ENCODE measurements at places on chromosomes 1 and 21.

GRCh38 chr1:227776331-227776771, 39.1 kb upstream of the PRSS38 start:
- no peak for DNase-seq

GRCh38 chr1:219542828-219543518, 69.9 kb downstream of the ZC3H11B start:
- DNase-seq: no peak

DNA sequence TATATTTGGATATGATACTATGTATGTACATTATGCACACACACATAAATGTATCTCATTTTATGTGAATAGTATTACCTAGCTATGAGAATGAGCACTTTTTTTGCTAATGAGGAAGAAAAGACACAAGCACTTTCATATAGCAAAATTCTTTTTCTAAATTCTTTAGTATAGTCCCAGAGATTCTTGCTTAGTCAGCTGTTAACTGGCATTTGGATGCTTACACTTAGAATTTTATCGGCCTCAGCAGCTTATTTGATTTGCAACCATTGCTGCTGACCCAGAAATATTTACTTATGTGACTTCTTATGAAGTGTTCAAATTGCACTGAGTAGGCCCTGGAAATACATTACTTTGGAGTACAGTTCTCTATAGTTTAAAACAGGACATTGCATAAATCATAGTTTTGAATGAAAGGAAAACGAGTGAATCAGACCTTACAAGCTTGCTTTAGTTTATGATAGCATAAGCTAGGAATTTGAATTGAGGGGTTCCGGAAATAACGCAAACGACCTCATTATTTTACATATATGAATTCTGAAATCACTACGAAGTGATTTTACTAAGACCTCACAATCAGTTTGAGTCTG, 653.9 kb upstream of the NEGR1 start:
- DNase-seq: no peak

- DNase-seq: peak; percentile 75
These were observed 10.9 kb upstream of the SESN2 start for GRCh38 chr1:28248273-28249012.

GRCh38 chr1:236101233-236102200, 36.6 kb upstream of the NID1 start:
- no peak for DNase-seq

- DNase-seq: peak; percentile 42
These were observed 73.0 kb upstream of the IFFO2 start for GRCh38 chr1:19029191-19030085.

- DNase-seq: no peak
These were observed 13.5 kb downstream of the TIE1 start for GRCh38 chr1:43314233-43314632.

DNA sequence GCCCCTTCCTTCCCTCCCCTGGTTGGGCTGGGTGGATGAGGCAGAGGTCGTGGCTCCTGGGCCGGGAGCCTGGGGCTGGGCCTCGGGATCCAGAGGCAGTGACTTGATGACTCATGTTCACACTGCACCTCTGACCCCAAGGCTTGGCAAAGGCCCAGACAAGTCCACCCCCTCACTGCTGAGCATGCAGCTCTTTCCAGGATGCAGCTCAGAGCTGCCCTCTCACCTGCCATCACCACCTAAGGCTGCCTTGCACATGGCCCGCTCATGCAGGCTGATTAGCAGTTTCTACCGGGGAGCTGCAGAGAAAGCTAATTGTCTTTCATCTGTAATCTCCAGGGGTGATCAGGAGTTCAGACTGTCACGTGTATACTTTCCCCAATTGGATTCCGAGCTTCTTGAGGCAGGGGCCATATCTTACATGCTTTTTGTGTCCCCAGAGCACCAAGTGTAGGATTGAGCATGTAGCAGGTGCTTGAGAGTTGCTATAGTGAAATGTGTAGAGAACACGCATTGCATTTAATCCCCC, 62.1 kb downstream of the LRRN2 start:
- peak; percentile 76 for DNase-seq

DNA sequence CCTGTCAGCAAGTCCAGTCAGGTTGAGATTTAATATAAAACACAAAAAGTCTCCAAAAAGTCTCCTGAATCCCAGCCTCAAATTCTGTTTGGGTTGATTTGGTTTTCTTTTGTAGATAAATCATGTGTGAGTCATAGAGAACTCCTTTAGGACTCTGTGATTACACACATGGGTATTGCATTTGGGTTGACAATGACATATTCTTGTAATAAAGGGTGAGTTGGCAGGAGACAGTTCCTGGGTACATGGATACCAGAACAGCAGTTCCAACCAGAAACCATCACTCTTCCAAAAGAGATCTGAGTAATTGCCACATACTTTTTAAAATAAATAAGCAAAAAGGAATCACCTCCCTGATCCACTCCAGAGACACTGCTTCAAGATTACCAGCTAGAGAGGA, 8.9 kb downstream of the CR2 start:
- no peak for DNase-seq

GRCh38 chr1:24535021-24535424, 20.9 kb upstream of the NCMAP start:
- DNase-seq: no peak

- no peak for DNase-seq
These were observed 81.6 kb downstream of the PAX7 start for GRCh38 chr1:18712252-18712600.

DNA sequence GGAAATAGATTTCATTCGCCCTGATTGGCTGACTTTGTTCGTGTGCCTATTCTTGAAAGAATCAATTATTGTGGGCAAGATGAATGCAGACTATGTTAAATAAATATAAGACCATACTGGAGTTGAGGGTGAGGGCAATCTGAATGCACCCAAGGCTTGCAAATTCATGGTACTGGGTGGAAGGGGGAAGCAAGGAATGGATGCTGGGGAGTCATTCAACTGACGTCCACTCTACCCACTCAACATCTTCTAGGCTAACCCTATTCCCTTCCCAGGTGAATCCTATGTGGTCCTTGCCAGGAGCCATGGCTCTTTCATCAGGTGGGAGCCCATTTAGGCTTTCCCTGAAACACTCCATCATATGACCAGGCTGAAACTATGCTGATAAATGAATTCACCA, 5.7 kb upstream of the CYP4B1 start:
- DNase-seq: no peak

- DNase-seq: no peak
These were observed 88.4 kb downstream of the VWA5B1 start for GRCh38 chr1:20379075-20379474.

DNA sequence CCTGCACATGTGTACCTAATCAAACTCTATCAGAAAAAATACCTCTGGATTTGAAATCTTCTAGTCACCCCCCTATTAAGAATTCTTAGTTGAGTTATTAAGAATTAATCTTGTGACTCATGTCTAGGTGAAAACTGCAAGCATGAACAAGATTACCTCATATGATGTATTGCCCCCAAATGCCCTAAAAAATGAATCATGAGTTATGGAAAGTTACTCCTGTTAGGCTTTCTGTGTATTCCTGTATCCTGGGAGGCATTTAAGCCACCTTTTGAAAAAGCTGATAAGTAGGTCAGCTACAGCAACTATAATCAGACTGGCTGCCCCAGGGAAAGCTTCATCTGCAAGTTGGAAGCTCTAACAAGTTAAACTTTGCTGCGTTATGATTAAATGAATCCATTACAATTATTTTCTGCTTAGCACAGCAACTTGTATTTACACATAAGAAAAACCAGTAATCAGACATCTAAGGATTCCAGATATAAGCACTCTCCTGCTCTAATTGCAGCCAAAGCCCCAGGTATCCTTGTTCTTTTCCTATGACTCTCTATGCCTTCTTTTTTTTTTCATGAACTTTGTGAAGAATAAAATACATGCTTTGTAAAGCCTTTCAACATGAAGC, 147.7 kb downstream of the NTPCR start:
- no peak for DNase-seq

DNA sequence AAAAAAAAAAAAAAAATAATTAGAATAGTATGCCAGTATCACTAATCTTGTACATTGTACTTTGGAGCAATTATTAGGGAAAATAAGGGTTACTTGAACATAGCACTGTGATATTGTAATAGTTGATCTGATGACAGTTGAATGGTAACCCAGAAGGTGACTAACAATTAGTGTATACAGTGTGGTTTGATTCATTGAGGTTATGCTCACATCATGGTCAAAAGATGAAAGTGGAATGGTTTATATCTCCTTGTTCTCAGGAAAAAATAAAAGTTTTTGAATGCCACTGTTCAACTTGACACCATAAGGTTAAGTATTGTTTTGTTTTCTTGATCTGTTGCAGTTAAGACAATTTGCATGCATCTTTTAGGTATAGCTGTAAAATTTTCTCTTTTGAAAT, 87.0 kb downstream of the GPR52 start:
- no peak for DNase-seq

GRCh38 chr1:199808110-199808870, 219.2 kb upstream of the NR5A2 start:
- DNase-seq: peak; percentile 21

GRCh38 chr1:117284399-117285215, 73.9 kb upstream of the VTCN1 start:
- DNase-seq: peak; percentile 81

- no peak for DNase-seq
These were observed 288.5 kb upstream of the POU3F1 start for GRCh38 chr1:38334930-38335592.

- DNase-seq: no peak
These were observed 337.1 kb downstream of the SIPA1L2 start for GRCh38 chr1:232292818-232293217.

- DNase-seq: no peak
These were observed 161.5 kb upstream of the LRRC7 start for GRCh38 chr1:69406244-69406643.

DNA sequence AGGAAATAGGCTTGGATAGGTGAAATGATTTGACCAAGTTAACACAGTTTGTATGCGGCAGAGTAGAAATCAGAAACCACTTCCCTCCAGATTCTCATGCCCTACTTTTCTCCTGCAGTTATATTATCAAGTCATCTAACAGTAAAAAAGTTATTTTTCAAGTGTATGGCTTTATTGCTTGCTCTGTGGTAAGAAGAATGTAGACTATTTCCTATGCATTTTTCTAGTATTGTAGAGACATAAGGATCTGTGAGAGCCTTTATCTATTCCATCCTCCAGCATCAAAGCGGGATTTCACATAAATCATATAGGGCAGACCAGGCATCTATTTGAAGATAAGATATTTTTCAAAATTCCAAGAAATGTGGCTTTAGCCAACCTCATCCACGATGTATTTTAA, 208.5 kb downstream of the TTLL7 start:
- no peak for DNase-seq

DNA sequence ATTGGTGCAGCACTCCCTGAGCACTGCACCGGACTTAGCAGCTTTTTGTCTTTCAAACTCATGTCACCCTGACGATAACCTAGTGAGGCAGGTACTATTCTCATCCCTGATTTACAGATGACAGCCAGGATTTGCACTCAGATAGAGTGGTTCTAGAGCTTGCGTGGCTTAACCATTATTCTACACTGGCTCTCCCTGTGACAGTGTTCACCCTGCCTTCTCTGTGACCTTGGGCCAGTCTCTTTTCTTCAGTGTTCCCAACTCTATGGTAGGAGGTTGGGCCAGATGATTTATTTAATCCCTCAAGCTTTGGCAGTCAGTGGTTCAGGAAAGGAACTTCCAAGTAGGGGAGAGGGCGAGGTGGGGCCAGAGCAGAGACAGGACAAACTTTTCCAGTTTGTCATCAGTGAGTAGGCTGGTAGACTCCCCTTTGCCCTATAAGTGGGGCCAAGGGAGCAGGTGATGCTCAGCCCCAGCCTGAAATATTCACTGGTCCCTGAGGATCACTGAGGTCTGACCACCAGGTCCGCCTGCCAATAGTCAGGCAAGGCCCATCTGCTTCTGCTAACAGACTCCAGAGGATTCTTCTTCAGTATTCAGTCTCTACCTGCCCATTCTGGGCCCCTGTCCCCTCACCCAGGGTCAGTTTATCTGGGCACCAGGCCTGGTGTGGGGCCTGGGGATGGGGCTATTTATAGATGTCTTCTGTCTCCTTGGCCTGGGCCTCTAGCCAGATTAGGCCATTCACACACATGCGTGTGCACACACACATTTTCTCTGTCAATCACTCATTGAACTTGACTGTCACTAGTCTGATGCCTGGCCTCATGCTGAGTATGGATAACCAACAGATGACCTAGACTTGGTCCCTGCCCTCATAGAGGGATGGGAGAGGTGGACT, 8.8 kb upstream of the FABP3 start:
- DNase-seq: no peak

- no peak for DNase-seq
These were observed 99.9 kb upstream of the TIAM1 start for GRCh38 chr21:31443736-31444521.

DNA sequence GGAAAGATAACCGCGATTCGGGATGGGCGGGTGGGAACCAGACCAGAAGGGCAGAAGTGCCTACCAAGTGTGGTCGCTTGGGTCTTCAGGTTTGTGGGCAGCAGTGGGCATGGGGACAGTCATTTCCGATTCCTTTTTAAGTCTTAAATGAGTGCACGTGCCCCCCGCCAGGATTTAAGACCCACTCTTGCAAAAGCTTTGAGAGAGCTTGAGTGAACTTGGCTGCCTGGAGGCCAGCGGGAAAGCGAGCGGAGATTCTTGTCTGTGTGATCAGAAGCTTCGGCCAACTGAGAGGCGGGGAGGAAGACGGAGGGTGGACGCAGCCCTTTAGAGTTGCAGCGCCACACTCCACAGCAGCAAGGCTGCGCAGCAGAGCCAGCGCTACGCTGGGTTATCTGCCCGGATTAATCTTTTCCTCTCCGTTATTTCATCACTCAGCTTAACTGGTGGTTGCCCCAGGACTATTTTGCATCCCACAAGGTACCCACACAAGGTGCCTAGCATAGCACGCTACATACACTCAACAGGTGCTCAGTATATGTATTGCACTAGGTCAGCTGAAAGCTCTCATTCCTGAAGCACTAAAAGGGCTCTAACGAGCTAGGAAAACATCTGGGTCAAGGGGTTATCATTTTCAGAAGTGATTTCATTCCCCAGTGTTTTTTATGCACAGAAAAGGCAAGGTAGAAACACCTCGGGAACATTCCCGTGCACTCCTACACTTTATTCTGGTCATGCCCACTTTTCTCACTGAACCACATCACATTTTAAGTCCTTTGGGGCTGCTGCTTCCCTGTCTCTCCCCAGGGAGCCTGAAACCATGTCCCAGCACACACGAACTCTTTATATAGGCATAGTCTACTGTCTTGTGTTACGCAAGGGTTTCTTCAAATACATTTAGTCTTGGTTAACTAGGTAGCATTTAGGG, 1.5 kb upstream of the BATF3 start:
- DNase-seq: peak; percentile 69

- no peak for DNase-seq
These were observed 94.5 kb downstream of the PLPPR4 start for GRCh38 chr1:99358770-99359169.

- no peak for DNase-seq
These were observed 19.1 kb downstream of the OPTC start for GRCh38 chr1:203512848-203513584.

DNA sequence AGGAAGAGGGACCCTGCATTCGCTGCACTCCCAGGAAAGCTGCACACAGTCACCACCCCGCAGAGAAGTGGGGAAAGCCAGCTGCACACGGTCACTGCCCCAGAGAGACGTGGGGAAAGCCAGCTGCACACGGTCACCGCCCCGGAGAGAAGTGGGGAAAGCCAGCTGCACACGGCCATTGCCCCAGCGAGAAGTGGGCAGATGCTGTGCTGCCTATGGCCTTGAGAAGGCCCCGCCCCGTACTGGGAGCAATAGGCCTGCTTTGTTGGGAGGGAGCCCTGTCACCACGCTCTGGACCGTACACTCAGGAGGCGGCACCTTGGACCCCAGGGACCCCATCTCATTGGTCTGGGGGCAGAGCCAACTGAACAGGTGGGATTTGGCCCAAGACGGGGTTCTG, 4.3 kb upstream of the GPR153 start:
- DNase-seq: no peak

- DNase-seq: peak; percentile 92
These were observed 109.9 kb downstream of the GALNT2 start for GRCh38 chr1:230176871-230177411.

Data from NCI-H69 (cell line).